ENCODE measurements at places on chromosomes 13 and 19. TPM values are rescaled to one million over a fixed set of nuclear protein-coding genes. Genes with fewer than 3 reads are reported as not detected.

Gene LMTK3
- total RNA-seq = 15.6 TPM

Gene SULT2A1
- not detected for total RNA-seq

GRCh38 chr13:49545661-49546060 lies 39.7 kb downstream of the RCBTB1 start:
- H3K4me3 ChIP-seq = no peak overlapping the region
- H3K36me3 ChIP-seq = peaks cover 41% of the 10 kb centered on the region
- H3K27ac ChIP-seq = no peak overlapping the region
- no peaks in the 10 kb centered on the region for H3K27me3 ChIP-seq
- no peak for DNase-seq

DNA sequence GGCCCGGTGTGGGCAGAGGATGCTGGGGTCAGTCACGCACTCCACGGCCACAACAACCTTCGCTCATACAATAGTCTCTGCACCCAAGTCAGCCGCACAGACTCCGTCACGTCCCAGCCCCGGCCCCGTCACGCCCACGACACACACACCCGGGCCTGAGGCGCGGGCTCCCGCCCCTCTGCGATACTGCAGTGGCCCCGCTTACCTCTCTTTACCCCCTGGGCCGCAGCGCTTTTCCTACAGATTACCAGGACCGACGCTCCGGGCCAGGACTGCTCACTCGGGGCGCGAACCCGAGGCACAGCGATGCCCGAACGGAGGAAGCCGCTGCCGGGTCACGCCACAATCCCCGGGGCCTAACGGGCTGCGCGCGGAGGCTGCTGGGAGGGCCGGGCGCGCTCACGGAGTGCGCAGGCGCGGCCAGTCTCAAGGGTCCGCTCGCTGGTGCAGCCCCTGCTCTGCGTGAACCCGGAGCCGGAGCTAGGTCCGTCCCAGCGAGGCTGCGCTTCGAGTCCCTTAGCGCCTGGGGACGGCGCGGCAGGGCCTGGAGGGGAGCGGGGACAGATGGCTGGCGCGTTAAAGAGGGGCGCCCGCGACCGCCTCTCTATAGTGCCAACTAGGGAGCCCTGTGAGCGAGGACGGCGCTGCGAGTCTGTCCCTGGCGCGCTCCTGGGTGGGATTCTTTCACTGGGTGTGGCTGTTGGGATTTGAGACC lies at the start of gene ZFP82:
ZFP82 (minus strand) TSS at position 358 of the 715 bp plus-strand sequence. CDS start 8,855 bp downstream, outside the sequence.
- peaks cover 23% of the 10 kb centered on the region for H3K27me3 ChIP-seq
- H3K36me3 ChIP-seq = no peaks in the 10 kb centered on the region
- H3K4me1 ChIP-seq = peaks cover 19% of the 10 kb centered on the region
- DNase-seq = peak; percentile 54

- no peaks in the 10 kb centered on the region for H3K36me3 ChIP-seq
- H3K27ac ChIP-seq = peak overlapping the region; percentile 99
- peak; percentile 26 for DNase-seq
- peak overlapping the region; percentile 96 for H3K4me3 ChIP-seq
These were observed 17.4 kb upstream of the AP1M2 start for GRCh38 chr19:10604460-10604980.

Measured in CD4-positive, alpha-beta T cell (primary cell).